Fibroblast of skin of back (primary cell): ENCODE measurements at places on chromosomes 1 and 21.

GRCh38 chr1:47962750-47963492, 34.3 kb downstream of the TRABD2B start:
- DNase-seq, result no peak

GRCh38 chr1:32817815-32818786, 648 bp downstream of the S100PBP start:
- peak; percentile 82 for DNase-seq

DNA sequence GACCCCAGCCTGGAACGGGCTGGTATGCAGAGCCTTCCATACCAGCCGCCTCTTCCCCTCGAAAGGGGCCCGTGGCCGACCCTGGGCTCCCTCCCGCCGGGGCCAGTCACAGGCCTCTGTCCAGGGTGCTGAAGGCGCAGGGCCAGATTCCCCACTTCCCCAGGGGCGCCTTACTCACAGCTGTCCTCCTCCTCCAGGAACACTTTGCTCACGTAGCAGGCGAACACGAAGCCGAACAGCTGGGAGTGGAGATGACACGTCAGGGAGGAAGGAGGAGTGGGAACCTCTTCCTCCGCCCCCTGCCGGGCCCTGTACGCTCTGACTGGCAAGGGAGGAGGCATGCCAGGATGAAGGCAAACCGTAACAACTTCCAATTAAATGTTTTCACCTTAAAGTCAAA, 57.3 kb downstream of the NKAIN1 start:
- peak; percentile 95 for DNase-seq

DNA sequence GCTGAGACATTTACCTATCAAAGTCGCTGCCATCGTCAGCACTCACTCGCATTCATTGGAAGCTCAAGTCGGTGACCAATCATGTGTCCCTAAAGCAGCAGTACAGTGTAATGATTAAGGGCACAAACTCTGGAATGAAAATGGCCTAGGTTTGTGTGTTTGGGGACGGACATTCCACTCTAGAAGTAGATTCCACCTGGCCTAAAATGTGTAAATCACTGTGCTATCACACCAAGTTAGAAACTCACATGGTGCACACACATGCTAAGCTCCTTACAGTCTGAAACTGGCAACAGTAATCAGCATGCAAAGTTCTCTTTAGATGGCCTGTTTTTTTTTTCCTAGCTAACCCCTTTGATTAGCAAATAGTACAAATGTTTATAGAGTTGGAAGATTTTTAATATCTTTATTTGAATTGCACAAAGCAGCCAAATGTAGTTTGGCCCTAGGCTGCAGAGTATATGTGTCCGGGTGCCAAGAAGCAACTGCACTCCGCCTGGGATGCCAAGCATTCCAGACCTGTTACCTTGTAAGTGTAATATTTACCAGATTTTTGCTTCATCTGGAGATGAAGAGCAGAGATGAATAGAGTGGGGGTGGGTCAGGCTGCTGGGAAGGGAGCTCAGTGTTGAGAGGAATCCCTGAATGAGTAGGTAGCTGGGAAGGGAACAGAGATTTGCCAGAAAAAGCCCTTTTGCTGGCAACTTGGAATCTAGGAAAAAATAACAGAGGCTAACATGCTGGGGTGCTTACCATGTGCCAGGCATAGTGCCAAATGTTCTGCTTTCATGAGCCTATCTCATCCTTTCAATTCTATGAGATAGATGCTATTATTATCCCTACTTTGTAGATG, 35.2 kb downstream of the TGFB2 start:
- DNase-seq, result peak; percentile 72

- no peak for DNase-seq
These were observed 545 bp upstream of the PEF1 start for GRCh38 chr1:31645274-31645568.

DNA sequence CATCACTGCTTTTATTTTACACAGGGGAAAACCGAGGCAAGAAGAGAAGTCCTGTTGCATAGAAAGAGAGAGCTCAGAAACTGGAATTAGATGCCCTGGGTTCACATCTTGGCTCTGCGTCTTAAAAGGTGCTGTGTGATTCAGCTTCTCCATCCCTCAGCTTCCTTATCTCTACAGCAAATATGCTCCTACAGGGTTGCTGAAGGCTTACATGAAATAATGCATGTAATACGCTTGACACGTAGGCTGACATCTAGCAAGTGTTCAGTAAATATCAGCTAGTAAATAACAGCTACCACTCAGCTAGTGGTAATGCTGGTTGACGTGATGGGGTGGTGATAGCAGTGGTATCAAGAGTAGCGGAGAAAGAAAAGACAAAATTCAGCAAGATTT, 77.1 kb upstream of the CD55 start:
- no peak for DNase-seq

- peak; percentile 84 for DNase-seq
These were observed 38.0 kb upstream of the COL18A1 start for GRCh38 chr21:45366931-45367401.

GRCh38 chr1:17347769-17348592, 24.0 kb upstream of the PADI6 start:
- DNase-seq, result peak; percentile 17

DNA sequence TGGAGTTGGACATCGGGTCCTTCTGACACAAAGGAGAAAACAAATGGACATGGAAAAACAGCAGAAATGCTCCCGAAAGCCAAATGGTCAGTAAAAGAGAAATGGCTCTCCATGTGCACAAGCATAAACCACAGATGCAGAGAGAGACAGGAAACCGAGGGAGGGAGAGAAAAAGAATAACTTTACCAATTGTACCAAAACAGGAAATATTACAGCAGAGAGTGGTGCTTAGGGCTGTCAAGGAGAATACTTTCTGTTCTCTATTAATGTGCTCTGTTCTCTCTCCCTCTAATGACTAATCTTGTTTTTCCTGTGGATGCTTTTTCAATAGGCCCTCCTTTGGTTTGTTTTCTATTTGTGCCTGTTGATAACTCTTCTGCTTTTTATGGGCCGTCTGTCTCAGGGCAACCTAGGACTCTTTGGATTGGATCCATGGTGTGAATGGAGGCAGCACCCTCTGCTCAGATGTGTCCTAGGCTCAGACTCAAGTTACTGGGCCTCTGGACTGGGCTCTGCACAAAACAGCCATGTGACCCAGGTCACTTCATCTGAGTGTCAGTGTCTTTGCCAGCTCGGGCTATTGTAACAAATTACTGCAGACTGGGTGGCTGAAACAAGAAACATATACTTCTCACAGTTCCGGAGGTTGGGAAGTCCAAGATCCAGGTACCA, 663.0 kb downstream of the NPHP4 start:
- DNase-seq, result no peak

- no peak for DNase-seq
These were observed 27.9 kb downstream of the AXDND1 start for GRCh38 chr1:179393721-179394120.

- DNase-seq, result no peak
These were observed 18.7 kb downstream of the SLC19A1 start for GRCh38 chr21:45523411-45524101.

GRCh38 chr1:154520333-154520732, 18.1 kb upstream of the SHE start:
- DNase-seq, result no peak

GRCh38 chr1:16017461-16018303, at the start of gene HSPB7:
Gene HSPB7 (minus strand): TSS chr1:16018043. CDS start chr1:16017963, 80 bp downstream.
- DNase-seq, result peak; percentile 85

- DNase-seq, result peak; percentile 15
These were observed 42.3 kb upstream of the RUNX3 start for GRCh38 chr1:24972221-24972914.

DNA sequence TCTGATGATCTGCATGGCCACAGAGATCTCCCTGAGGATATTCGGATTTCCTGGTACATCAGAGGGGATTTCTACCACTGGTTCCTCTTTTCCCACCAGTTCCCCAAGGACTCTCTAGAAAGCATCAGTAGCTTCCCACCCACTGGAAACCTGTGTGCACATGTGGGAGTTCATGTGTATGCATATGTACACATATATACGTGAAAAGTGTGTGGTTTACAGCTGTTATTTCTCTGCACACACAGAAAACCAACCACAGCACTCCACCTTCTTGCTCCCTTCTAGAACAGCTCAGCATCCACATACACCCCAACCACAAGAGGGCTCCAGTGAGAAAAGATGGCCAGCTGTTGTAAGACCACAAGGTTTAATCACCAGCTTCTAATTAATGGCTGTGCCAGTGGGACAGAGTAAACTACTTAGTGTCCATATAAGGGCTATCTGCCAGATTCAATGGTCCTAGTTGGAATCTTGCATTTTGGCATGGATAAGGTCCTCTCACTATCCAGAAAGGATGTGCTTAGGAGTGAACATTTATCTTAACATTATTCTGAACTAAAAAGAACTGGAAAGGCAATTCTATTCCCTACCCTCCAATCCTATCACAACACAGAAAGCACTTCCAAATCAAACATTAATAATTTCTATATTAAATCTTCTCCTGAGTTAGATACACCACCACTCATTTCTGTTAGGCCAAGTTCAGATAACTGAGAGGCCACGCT, 24.1 kb downstream of the GPR3 start:
- DNase-seq, result peak; percentile 67

DNA sequence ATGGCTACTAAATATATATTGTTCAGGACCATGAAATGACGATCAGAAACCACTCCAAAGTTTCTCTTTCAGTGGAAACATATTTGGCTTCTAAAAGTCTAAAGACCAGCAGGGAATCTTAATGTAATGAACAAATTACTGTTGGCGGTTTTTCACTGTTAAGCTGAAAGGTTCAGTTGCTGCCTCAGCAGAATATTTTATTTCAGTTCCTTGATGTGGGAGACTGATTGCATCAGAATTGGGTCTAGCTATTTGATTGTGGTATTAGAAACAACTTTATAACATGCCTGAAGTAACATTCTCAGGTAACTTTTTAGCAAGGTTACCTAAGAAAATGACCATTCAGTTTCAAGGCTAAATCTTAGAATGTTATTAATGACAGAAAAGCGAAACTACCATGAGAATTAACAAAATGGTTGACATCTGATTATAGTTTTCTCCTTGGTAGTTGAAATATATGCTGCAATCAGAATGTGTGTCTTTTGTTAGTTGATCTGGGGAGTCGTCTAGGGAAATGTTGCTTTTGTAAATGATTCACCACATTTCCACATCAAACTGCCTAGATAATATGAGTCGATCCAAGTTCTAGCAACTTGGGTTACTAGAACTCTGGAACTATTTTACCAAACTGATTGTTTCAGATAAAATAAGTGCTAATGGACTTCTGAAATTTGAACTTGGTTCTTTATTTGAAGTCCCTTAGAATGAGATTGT, 200.4 kb downstream of the HMCN1 start:
- peak; percentile 81 for DNase-seq
